ENCODE measurements at places on chromosomes 5 and 9.

DNA sequence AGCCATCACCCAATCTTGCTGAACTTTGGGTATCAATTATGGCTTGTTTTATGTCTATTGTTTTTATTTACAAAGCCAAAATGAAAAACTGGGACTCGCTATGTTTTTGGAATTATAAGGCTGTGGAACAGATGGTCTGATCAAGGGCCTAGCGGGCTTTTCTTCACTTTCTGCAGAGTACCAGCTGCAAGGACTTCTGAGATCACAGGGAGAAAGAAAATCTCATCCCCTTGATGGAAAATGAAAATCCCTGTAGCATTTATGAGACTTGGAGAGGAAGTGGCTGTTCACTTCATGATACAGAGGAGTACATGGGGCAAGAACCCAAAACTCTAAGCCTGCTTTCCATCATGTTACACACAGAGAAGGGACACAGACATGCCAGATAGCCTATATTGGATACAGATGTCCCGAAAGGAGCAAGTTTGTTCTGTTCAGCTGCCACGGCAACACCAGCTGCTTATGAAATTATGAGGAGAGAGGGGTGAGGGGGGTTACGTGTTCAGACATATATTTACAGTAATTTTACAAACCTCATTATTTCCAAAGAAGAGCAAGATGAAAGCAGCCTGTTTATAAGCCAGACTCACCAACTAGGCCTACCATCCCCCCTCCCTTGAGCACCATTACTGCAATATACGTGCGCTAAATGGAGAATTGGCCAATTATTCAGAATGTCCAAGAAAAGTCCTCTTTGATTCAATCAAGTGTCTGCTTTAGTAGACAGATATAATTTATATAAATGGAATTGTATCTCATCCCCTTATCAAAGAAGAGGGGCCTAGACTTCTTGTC lies 220.0 kb downstream of the MARCHF11 start:
- no peak for DNase-seq

DNA sequence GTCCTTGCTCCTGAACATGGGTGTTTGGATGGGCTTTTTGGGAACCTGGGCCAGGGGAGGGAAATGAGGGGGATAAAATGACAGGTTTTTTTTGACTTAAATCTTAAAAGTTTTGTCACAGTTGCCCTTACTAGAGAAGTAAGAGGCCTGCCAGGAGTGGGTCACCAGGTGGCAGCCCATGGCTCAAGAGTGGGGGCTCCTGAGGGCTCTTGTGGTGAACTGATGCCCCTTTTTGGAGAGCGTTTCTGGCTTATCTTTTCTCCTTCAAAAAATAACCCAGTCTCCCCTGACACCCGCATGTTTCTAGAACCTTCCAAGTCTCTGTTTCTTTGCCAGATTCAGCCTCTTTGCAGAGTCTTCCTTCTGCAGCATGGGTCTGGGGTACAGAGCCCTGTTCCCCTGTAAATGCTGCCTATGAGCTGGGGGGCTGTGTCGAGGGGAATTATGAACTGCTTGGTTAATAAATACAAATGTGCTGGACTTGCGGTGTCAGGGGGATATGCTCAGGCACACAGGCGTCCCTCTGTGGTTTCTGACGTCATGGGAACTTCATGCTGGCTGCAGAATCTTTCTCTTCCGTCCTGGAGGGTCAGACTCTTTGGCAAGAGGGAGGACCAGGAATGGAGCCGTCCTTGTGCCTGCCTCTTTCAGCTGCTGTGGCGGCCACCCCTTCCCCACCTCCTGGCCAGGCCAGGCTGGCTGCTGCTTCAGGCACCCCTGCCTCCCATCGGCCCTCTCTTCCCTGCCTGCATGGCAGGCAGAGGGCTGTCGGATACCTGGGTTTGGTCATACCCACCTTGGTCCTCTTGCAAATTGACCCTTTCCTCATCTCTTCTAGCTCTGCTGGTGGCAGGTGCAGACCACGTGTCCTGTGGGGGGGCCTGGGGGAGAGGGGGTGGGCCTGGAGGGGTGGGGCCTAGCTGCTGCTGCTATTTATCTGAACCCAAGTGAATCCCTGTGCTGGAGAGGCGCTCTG lies 30.1 kb downstream of the PTPA start:
- peak; percentile 65 for DNase-seq

DNA sequence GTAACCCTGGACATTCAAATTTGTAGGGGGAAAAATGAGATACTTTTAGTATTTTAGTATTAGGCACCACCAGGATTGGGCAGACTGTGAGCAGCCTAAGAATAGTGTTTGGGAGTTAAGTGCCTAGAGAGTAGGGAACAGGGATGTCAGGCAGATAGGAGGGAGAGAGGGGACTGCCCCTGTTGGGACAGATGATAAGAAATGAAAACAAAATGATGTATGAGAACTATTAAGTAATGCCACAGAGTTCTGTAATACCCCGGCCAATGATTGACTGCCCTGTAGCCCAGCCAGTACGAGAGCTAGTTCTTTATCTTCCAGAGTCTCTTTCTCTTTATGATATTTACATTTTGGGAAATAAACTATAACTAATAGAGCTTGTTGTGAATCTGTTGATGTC lies 24.4 kb downstream of the ARHGAP26 start:
- no peak for DNase-seq

DNA sequence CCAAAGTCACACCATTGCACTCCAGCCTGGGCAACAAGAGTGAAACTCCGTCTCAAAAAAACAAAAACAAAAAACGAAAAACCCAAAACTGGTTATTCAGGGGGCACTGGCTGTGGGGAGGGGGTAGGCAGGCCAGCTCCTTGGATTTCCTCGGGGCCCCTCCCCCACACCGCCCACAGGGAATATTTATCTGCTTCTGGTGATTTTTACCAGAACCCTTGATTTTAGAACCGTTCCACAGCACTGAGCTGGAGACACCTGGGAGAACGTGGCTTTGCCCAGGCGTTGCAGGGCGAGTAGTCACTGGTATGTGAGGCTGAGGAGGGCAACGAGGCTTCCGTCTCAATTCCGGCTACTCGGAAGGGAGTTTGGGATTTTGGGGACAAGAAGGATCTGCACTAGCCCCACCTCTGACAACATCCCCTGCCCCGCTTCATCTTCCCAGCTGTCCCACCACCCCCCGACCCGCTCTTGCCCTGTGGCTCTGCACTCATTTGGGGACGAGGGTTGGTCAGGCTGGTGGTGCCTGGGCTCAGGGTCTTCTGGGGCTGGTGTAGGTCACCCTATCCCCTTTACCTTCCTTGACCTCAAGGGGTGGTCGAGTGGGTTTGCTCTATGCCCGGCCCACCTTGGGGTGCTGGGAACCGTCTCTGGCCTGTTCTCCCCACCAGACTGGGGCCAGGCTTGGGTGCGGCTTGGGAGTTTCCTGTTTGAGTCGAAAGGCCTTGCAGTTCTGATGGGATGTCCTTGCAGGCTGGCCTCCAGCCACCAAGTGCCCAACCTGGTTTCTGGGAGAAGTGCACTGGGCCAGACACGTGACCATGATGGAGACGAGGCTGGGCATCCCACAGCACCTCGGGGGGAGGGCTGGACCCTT lies 3.5 kb downstream of the AHRR start:
- DNase-seq = no peak

GRCh38 chr5:122310889-122311288 lies 1.1 kb upstream of the SNCAIP start:
- DNase-seq = no peak

DNA sequence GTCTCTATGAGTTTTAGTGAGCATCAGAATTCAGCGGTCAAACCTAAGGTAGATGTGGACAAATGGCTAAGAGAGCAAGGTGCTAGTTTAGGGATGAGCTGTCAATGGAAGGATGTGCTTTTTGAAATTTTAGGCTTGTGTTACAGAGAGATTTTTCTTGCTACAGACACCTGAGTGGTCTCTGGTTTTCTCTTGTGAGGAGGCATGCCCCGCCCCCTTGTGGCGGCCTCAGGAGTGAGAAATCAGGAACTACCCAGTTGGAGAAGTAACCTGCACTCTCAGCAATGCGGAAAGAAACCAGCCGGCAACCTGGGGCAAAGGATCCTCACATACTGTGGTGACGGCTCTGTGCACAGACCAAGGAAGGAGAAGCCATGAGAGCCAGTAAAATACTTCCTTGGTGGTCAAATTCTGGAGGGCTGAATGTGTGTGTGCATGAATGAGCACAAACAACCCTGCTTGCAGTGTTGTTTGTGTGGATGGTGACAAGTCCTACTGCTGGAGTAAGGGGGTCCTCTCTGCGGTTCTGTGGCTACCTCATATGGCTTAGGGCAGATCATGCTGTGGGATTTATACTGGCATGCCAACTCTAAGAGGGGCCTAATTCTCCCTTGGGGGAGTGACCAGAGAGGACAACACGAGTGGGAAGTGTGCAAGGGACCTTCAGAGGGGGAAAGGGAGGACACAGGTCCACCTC lies 16.7 kb upstream of the HSD17B4 start:
- no peak for DNase-seq

DNA sequence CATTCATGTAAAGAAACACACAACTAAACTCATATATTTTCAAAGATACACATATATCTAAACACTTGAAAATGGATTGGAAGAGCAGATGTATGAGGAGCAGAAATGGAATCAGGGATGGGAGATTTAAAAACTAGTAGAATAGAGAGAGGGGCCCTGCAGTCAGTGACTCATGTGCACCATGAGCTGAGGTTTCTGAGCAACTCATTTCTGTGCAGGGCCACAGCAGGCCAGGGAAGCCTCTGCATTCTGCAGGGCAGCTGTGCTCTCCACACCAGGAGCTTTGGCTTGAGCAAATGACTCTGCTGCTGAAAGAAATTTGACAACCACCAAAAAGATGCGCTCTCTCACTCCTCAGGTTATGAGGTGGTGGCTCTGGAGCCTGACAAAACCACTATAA lies 27.1 kb downstream of the LHX6 start:
- no peak for DNase-seq

DNA sequence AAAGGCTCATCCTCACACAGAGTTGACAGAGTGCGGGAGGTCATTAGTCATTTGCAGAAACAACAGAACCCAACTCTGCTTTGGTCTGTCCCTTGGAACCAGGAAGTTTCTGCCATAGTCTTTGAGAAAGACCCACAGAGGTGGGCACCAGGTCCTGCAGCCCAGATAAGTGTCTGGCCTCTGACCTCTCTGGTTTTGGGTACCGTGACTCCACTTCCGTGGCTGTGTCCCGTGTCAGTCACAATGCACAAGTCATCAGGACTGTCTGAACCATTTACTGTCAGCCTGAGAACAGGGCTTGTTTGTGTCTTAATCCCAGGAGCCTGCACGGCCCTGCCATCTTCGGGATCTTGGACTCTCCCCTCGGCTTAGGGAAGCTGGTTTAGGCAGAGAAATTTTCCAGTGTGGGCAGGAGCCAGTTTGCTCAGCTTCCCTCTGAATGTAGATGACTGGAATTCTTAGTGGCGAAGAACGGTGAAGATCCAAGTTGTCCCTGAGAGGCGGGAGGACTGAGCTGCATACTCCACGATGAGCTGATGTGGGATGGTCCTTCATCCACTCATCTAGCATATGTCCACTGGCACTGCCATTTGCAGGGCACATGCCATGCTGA lies 11.9 kb downstream of the GSN start:
- no peak for DNase-seq

GRCh38 chr9:127452691-127453090 lies 1.4 kb downstream of the LRSAM1 start:
- DNase-seq = peak; percentile 52

- DNase-seq = no peak
These were observed 20.2 kb downstream of the ZBED3 start for GRCh38 chr5:77066823-77067442.

- no peak for DNase-seq
These were observed 15.1 kb upstream of the LPCAT1 start for GRCh38 chr5:1538741-1539392.

- DNase-seq = no peak
These were observed 53.0 kb upstream of the PHYKPL start for GRCh38 chr5:178285399-178286225.

DNA sequence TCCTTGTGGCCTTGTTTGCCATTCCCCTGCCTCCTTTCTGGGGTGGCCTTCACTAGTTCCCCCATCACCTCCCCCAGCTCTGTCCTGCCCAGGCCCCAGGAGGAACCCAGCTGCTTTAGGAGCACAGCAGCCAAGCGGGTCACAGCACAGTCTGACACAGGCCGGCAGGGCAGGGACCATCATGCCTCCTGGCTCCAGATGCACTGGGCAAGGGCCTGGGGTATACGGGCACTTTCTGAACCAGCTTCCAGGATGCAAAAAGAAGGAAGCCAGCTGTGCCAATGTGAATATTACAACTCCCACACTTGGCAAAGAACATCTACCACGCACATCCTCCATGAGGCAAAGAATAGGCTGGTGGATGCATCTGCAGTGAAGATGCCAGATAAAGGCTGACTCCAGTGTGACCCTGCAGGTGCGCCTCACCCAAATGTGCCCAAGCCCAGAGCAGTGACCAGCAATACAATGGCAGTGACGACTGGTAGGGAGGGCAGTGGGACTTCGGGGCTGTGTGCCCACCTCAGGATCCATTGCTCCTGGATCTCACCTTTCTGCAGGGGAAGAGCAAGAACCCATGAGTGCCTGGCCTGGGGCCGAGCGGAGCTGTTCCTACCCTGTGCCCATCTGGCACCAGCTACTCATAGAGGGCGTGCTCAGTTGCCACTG lies 6.3 kb upstream of the IL3 start:
- peak; percentile 3 for DNase-seq

GRCh38 chr5:90054612-90055011 lies 354.9 kb downstream of the CETN3 start:
- no peak for DNase-seq

GRCh38 chr5:178553517-178553916 lies 36.7 kb downstream of the COL23A1 start:
- no peak for DNase-seq

DNA sequence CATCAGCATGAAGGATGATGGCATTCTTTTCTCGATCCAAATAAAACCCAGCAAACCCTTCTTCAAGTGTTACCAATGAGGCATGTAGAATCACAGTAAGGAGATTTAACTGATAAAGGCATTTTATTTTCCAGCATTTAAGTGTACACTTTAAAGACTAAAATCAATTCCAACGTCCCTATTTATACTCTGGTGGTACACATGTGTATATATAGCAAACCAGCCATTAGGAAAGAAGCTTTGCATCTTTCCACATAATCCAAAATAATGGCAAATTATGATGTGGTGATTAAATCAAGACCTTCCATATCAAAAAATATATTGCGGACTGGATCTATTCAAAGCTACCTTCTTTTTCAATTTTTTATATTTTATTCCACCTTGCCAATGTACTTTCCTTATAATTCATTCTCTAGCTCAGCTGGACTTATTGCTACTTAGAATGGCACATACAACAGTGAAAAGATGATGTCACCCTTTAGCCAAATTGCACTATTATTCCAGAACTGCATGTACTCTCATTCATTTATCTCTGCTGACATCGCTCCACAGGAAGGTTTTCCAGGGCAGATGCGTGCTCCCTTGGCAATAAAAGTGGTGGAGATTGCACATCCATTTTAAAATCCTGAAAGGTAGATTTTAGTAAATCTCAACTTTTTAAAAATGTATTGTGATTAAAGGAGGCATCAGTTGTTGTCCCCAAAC lies 63.3 kb upstream of the SLC30A5 start:
- DNase-seq = no peak

DNA sequence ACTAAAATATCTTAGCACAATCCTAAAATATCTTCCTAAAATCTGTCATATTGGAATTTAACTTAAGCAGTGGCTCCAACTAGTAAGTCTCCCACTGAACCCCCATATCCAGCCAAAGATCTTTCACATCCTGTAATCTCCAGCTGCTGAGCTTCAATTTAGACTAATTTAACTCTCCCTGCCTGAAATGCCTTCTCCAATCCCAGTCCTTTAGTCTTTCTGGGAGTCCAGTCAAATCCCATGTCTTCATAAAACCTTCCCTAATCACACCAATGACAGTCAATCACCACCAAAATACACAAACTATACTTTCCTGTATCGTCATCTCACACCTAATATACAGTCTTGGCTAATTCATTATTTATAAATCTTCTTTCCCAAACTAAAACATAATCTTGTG lies 607 bp upstream of the KLHL3 start:
- no peak for DNase-seq
